Colonic mucosa (tissue), 4 donors: ENCODE measurements at places on chromosomes 5 and 9.

DNA sequence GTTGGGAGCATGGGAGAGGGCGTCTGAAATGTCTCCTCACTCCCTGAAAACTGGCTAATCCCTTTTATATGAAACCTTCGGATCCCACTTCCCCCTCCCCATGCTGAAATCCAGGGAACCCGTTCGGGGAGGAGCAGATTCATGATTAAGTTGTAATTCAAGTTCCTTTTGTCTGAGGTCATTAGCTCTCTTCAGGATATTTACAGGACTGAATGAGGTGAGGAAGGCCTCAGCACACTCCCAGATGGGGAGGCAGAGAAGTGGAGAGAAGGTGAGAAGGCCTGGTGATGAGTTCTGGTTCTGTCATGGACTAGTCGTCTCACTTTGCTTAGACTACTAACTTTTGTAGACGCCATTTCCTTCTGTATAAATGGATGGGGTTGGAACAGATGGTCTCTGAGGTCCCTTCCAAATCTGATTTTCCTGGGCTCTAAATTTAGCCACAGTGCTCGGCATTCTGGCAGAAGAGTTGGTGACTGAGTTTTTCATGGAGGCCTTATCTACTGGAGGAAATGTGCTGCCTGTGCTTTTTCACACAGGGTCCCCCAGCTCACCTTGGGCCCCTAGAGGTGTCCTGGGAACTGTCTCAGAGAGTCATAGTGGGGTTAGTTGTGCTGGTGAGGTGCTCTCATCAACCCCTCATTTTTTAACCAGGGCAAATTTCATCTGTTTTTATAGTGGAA lies 62.3 kb downstream of the PRDM6 start:
- no peak for DNase-seq

GRCh38 chr9:105127863-105128220 lies 116.6 kb upstream of the SLC44A1 start:
- peak; percentile 22 for DNase-seq

DNA sequence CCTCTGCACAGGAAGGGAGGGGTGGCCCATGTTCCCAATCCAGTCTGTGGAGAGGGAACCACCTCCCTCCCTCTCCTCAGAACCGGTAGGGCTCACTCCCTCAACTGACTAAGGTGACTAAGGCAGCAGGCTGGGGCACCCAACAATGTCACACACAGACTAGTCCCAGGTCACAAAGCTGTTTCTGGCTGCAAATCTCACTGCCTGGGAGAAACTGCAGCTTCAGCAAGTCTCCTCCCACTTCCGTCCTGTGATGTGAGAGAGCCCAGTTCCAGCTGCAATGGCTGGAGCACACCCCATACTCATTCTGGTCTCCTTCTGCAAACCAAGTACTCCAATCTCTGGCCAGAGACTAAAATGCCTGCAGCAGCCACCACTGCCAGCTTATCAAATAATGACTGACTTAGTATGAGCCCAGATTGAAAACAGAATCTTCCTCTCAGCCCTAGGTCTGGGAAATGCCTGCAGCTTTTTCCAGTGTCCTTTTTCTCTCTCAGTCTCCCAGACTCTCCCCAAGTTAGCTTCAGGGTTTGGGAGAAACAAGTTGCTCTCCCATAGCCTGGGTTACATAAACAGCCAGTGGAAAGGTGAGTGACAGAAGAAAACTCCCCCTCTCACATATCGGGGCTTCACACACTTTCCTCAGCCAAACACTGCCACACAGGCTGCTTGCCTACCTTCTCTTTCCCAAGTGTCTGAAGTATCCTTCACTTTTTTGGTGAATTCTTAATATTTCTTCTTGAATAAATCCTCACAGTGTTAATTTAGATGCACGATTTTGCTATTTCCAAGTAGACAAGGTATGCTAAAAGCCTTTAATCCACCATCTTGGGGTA lies 247.4 kb upstream of the RASA1 start:
- peak; percentile 37 for DNase-seq

DNA sequence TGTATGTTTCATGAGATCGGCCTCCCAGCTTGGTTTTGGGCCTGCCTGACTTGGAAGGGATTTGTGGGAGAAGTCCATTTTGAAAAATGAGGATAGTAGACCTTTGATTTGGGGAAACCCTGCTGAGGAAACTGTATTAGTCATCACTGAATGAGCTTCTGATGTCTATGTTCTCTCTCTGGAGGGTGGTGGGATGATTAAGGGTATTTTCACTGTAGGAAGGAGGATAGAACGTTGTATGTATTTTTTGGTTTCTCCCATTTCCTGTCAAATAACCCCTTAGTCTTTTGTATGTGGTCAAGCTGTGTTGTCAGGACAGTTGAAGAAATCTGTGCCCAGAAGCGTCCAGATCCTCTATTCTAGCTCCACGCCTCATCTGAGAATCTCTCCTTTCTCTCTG lies 151.9 kb downstream of the INSYN2B start:
- no peak for DNase-seq

- DNase-seq: peak; percentile 78
Observed at GRCh38 chr9:136606687-136607333, 55.9 kb upstream of the EGFL7 start.

- no peak for DNase-seq
Observed at GRCh38 chr5:167951116-167951515, 340.3 kb upstream of the WWC1 start.

GRCh38 chr9:113011911-113012381 lies at the start of gene ZNF883:
TSS of gene ZNF883 (minus strand) at chr9:113012192.
- DNase-seq: peak; percentile 43

- no peak for DNase-seq
Observed at GRCh38 chr5:105150323-105150722, 1587.7 kb upstream of the NUDT12 start.

DNA sequence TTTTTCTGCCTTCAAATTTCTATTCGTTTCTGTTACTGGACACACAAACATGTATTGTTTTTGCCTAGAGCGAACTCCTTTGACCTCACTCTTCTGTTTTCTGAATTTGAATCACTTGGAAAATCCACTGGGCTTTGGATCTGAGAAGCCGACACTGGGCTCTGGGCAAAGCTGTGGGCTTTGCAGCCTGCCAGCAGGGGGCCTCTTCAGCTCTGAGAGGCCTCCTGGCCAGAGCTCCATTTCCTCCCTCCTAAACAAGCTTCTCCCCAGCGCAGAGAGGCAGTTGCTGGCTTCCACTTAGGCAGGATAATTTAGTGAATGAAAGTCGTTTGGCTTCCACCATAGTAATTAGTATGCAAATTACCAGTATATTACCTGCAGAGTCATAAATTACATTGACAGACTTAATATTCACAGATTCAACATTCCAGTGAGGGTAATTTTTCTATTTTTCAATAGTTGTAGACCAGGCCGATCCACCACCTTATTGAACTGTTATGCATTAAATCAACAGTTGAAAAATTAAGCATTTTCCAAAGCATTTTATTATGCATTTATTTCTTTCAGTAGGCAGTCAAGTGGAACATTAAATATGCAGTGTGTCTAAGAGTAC lies 104.0 kb upstream of the ZNF366 start:
- DNase-seq: peak; percentile 78

DNA sequence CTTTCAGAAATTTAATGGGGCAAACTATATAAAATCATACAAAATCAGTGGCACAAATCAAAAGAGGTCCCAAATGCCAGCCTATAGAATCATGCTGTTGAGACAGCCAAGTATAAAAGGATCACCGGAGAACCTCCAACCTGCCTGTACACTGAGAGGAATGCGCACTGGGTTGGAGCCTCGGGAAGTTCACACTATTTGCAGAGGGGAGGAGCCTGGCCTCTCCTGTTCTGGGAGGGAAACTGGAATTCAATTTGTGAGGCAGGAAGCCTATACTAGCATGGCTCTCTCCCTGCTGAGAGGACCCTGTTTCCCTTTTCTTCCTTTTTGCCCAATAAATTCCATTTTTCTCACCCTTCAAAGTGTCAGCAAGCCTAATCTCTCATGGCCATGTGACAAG lies 406.0 kb downstream of the HINT1 start:
- DNase-seq: no peak

- DNase-seq: peak; percentile 59
Observed at GRCh38 chr5:143402553-143403333, 743 bp downstream of the NR3C1 start.

GRCh38 chr5:32465076-32465475 lies 20.5 kb upstream of the ZFR start:
- no peak for DNase-seq

DNA sequence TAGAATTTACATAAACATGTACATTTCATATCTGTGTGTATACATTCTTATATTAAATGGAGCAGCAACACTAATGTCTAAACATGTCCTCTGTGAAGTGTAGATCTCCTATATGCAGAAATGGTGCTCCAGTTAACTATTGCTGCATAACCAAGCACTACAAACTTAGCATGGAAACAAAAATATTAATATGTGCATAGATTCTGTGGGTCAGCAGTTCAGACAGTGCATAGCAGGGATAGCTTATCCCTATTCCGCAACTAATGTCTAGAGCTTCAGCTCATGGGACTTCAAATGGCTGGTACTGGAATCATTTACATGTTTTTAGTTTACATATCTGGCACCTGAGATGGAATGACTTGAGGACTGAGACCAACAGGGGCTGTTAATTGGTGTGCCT lies 652.1 kb downstream of the TLE4 start:
- DNase-seq: no peak

DNA sequence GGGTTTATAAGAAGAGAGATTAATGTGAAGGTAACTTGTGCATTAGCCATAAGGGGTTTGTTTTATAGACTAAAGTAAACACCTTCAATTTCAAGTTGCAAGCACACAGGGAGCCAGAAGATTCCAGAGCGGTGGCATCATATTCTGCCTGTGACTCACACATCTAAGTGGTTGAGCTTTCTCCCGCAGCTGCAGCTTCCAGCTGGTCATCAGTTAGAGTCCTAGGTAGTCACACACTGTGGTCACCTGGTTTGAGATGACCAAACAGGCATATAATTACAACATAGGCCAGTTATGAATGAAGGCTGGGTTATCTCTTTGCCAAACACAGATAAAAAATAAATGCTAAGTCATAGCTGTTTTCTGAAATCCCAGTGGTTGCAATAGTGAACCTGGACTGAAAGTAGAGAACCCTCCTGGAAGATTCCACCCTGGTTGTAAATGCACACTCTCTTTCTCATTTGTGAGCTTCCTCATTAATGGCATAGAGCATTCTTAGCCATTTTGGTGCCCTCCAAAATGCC lies 171.3 kb downstream of the GDNF start:
- peak; percentile 32 for DNase-seq

DNA sequence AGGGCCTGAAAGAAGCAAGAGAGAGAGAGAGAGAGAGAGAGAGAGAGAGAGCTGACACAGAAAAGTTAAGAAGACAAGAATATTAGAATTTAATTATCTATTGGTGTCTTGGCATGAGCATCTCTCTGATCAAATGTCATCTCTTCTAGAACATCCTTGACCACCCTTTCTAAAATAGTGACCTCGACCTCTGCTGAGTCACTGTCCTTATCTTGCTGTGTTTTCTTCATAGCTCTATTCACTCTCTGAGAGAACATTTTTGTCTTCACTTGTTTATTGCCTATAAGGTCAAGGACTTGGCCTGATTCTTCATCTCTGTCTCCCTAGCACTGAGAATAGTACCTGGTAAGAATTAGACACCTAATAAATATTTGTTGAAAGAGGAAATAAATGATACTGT lies 383.8 kb upstream of the RPS23 start:
- DNase-seq: no peak

- DNase-seq: no peak
Observed at GRCh38 chr9:99103901-99104458, 933 bp upstream of the TGFBR1 start.

DNA sequence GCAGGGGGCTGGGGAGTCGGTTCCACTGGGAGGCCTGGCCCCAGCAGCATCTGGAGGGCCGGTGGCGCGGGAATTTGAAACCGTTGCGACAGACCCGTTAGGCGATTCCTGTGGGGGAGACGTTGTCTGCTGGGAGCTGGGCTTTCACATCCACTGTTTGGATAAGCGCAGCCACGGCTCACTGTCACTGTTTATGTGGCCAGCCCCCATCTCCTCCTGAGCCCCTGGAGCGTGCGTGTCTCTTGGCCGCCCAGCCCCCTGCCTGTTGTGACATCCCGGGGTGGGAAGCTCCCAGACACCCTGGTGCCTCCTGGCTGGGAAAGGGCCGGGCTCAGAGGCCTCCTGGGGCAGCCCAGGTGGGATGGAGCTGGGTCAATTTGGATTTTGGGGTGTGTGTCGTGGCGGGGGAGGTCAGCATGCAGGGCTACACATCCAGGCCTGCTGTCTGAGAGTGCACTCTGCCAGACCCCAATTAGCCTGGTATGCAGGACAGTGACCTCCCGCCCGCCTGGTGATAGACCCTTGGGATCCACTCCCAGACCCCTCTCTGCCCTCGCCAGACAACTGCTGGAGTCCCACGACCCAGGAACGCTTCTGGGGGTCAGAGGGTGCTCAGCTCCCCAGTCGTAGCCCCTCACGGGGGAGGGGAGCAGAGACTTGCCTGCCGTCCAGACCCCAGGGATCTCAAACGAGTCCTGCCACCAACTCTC lies 62.0 kb upstream of the RNU6ATAC start:
- peak; percentile 43 for DNase-seq

DNA sequence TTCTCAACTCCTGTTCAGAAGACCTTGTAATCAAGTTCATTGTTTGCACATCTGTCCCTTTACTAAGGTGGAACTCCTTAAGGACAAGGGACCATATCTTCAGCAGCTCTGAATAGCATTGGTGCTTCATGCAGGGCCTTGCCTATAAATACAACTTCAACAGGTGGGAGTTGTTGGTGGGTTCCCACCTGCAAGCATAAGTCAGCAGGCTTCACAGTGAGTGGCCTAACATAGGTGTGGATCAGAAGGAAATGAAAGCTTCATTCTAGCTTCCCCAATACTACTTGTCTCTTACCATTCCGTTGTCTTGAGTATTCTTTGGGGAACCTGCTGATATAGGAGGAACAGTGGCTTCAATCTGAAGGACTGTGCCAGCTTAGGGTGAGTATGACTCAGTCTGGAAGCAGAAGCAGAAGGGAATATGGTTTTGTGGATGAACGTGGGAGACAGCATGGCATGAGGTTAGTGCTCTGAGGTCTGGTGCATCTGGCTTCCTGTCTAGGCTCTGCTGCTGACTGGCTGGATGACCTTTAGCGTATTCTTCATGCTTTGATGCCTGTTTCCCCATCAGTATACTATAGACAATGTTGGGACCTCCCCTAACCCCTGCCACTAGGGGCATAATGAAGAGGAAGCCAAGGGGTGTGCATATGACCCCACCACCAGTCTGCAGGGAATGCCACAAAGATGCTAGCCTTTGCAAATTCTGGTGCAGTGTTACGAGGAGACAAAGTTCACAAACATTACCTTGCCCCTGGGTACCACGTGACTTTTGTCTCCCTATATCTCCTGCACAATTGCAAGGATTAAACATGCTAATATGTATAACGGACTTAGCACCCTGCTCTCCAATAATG lies 192.3 kb downstream of the PALM2AKAP2 start:
- DNase-seq: no peak
